CD14-positive monocyte (primary cell): ENCODE measurements at places on chromosomes 5 and 9. TPM values are rescaled to one million over a fixed set of nuclear protein-coding genes. Genes with fewer than 3 reads are reported as not detected.
A peak's percentile ranks its signal among the peaks of the same experiment; 100 is the strongest.

The GABRP gene
- polyA plus RNA-seq: not detected

The INSL6 gene
- polyA plus RNA-seq: not detected

The TRIM36 gene
- 0.67 and 2.3 TPM in 2 replicates for polyA plus RNA-seq

The CA9 gene
- not detected in 2 replicates for polyA plus RNA-seq

The GIN1 gene
- polyA plus RNA-seq: 3.7 TPM

The IFNA13 gene
- not detected in 2 replicates for polyA plus RNA-seq

The OMD gene
- polyA plus RNA-seq: not detected in 2 replicates

DNA sequence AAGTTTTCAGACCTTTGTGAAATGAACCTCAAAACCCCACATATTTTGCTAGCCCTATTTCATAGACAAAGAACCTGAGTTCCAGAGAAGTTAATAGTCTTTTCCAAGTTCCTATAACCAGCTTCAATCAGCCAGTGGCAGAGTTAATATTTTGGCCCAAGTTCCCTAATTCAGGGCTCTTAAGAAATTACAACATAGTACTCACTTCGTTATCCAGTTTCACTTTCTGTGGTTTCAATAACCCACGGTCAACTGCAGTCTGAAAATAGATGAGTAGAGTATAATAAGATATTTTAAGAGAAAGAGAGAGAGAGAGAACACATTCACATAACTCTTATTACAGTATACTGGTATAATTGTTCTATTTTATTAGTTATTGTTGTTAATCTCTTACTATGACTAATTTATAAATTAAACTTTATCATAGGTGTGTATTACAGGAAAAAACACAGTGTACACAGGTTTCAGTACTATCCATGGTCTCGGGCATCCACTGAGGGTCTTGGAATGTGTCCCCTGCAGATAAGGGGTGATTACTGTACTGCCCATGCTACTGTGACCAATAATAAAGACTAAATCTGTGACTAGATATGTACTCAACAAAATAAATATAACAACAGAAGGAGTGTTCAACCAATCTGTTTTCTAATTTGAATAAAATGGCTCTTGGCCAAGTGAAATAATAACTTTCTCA is 9.3 kb upstream of the MYOT start:
- DNase-seq: peak; percentile 73

GRCh38 chr5:112290691-112291090 is 128.4 kb downstream of the EPB41L4A start:
- no peak for DNase-seq

- DNase-seq: no peak
Observed at GRCh38 chr5:175798626-175799025, 72.8 kb upstream of the CPLX2 start.

GRCh38 chr5:138664276-138664943 is 88.8 kb upstream of the CTNNA1 start:
- DNase-seq: peak; percentile 20

DNA sequence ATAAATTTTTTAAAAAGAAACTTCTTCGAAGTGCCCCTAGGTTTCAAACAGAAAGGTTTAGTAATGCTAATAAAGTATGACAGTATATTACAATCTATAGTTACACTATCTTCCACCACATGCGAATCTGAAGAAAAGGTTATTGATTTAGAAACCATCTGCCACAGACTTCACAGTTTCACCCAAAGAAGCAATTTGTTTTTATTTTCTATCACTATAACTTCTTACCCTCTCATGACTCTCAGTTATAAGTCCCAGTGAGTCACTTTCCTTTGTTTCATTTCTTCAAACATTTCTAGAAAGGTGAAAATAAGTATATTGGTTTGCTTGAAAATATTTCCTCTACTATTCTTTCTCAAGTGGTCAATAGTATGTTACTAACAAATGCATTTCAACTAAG is 93.6 kb downstream of the MCTP1 start:
- DNase-seq: no peak

- no peak for DNase-seq
Observed at GRCh38 chr9:72228282-72228681, 79.0 kb downstream of the GDA start.

DNA sequence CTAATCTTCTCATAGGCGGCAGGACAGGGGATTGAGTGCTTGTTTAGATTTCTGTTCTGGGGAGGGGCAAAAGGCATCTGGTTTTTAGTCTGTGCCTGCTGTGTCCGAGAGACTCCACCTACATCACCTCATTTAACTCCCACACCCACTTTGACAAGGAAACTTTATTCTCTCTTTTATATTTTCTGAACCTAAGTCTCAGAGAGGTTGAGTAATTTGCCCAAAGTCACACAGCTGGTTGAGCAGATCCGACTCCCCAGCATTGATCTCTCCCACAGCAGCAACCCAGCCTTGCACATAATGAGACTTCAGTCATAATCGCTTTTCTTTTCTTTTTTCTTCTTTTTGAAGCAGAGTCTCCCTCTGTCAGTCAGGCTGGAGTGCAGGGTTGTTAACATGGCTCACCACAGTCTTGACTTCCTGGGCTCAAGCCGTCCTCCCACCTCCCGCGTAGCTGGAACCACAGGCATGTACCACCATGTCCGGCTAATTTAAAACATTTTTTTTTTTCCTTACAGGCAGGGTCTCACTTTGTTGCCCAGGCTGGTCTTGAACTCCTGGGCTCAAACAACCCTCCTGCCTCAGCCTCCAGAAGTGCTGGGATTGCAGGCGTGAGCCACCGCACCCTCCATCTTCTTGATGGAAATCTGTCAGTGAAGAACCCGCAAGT is 36.5 kb upstream of the ANKRD33B start:
- DNase-seq: no peak

DNA sequence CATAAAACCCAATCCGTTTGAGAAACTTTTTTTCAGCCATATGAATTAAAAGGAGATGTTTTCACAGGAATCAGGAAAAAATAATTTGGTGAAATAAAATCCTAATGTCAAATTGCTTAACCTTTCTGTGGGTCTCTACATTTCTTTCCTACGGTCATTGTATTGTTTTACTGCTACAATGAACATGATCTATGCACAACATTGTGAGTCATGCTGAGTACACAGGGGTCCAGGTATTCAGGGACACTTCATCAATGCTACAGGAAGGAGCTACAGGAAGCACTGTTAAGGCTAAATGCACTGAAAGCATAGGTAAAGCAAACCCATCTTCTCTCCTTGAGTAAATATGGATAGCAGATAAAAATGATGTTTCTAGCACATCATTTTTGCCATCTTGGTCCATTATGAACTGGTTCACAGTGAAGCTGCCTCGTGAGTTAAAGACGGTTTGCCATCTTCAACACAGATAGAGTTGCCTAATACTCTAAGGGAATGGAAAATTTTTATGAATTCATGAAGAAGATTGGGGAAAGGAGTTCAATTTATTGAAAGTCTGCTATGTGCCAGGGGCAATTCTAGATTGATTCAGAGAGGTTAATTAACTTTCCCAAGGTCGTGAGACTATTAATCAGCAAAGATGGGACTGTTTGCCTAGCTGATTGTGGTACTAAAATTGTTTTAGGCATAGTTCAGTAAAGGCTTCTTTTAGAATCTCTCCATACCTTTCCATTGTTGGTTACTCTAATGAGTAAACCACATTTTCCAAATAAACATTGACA is 85.5 kb downstream of the DIRAS2 start:
- no peak for DNase-seq

- DNase-seq: peak; percentile 86
Observed at GRCh38 chr9:91162311-91162710, 199.4 kb downstream of the AUH start.

DNA sequence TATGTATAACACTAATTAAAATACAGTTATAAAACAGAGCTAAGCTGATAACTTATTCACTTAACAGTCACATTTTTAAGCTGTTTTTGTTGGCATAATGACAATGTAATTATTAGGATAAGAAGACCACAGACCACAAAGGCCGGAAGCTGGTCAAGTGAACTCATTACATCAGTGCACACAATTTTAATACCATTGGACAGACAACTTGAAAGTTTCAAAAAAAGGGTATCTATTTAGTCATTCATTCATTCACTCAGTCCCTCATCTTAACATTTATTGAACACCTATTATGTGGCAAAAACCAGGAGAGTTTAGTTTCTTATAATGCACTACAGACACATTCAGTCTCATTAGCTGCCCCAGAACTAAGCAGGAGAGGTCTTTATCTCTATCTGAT is 11.6 kb downstream of the ERP44 start:
- DNase-seq: no peak

DNA sequence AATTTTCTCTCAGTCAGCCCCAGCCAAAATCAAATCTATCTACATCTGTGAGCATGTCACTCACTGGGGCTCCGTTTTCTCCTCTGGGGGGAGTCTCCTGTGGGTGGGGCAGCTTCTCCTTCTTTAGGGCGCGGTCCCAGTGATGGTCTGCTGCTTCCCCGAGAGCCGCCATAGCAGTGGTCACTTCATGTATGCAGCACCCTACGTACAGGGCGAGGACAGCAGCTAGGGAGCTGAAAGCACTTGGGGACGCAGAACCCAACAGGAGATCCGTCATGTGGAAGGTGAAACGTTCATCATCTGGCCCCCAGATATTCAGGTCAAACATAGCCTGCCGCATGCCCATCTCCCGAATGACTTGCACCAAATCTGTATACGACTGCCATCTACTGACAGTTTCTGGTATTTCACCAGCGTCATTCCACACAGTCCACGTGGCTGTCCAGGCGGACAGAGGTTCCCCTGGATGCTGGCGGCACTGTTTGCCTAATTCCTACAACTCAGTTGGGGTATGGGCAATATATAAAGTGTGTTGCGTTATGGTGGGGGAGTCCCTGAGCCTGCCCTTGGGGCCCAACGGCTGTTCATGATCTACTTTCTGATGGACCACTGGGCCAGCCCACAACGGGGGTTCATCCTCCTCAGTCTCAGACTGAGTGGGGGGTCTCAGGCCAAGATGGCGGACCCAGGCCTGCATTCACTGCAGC is 795.0 kb downstream of the EFNA5 start:
- DNase-seq: peak; percentile 37
